ENCODE measurements at places on chromosomes 2 and 18. TPM values are rescaled to one million over a fixed set of nuclear protein-coding genes. Genes with fewer than 3 reads are reported as not detected.

The SRD5A2 gene
- not detected for total RNA-seq

The NEU2 gene
- total RNA-seq: not detected

DNA sequence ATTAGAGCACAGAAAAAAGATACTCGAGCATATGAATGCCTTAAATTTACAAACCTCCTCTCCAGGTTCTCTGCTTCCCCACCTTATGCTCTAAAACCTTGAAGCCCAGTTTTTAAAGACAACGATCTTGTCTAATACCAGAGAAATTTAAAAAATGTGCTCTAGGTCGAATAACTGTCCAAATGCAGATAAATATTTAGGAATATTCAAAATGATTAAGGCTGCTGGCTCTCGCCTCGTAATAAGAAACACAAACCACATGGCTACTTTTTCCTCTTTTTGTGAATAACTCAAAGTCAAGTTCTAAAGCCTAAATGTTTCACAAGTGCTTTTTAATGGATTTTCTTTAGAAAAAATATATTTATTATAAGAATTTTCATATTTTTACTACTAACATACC, 101.3 kb downstream of the SATB2 start:
- H3K36me3 ChIP-seq: no peaks in the 10 kb centered on the region
- no peaks in the 10 kb centered on the region for H3K4me1 ChIP-seq
- H3K27ac ChIP-seq: no peak overlapping the region
- no peaks in the 10 kb centered on the region for H3K27me3 ChIP-seq
- H3K4me3 ChIP-seq: no peak overlapping the region

The PARD3B gene
- 4.0 TPM for total RNA-seq

The KIF1A gene
- total RNA-seq: 0.24 TPM

The INSIG2 gene
- 8.5 TPM for total RNA-seq

DNA sequence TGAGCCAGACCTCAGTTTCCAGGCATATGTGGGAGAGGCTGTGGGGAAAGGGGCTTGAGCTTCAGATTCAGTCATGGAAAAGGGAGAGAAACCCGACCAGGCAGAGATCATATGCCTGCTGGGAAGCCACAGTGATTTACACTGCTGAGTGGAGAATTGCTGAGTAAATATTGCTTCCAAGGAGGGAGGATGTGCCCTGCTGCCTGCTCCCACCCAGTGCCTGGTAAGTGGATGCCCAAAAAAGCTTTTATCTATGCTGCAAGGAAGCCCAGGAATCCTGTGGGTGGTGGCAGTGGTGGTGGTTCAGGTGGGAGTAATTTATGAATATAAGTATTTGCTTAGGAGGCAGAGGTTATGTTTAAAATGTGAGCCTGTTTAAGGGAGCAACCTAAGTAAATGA, 39.5 kb downstream of the INO80C start:
- no peak overlapping the region for H3K4me3 ChIP-seq
- H3K27ac ChIP-seq: no peak overlapping the region
- no peaks in the 10 kb centered on the region for H3K27me3 ChIP-seq
- no peaks in the 10 kb centered on the region for H3K36me3 ChIP-seq
- H3K4me1 ChIP-seq: no peaks in the 10 kb centered on the region

GRCh38 chr2:102473631-102474030, 605 bp downstream of the SLC9A4 start:
- no peaks in the 10 kb centered on the region for H3K4me1 ChIP-seq
- H3K27me3 ChIP-seq: no peaks in the 10 kb centered on the region
- H3K4me3 ChIP-seq: no peak overlapping the region
- no peak for DNase-seq
- H3K36me3 ChIP-seq: no peaks in the 10 kb centered on the region
- H3K27ac ChIP-seq: no peak overlapping the region

The C2orf72 gene
- not detected for total RNA-seq

- no peaks in the 10 kb centered on the region for H3K27me3 ChIP-seq
- H3K4me3 ChIP-seq: no peak overlapping the region
Observed at GRCh38 chr2:128637481-128638155, 318.9 kb upstream of the HS6ST1 start.

DNA sequence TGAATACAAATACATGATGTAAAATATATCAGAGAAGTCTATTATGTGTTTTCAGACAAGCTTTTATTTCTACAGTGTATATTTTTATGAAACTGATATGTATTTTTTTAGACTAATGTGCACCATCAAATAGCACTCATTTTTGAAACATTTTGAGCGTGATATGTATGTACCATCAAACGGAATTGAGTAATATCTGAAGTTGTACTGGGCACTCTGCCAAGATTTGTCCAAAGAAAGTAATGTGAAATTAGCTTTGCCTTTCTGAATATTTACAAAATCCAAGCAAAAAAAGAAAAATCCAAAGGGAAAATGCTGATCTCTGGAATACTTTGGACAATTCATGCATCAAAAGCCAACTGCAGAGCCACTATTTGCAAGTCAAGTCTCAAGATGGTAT, 972.0 kb downstream of the DPP10 start:
- H3K36me3 ChIP-seq: no peaks in the 10 kb centered on the region
- no peak overlapping the region for H3K27ac ChIP-seq
- DNase-seq: no peak
- H3K27me3 ChIP-seq: no peaks in the 10 kb centered on the region
- no peaks in the 10 kb centered on the region for H3K4me1 ChIP-seq

DNA sequence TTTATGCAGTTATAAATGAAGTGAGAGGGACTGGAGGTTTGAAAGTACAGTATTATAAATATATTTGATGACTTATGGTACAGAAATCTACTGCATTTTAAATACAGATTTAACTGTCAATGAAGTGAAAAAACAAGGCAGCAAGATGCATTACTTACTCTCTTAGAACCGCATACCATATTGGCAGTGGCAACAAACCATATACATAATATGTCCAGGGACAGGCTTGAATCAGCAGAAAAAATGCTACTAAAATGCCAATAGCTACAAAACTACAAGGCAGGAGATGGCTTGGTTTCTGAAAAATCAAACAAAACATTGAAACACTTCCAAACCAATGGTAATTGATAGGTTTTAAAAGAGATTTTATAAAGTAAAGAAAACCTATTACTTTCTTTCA, 77.2 kb downstream of the PIGN start:
- no peaks in the 10 kb centered on the region for H3K27me3 ChIP-seq
- no peak for DNase-seq
- H3K4me1 ChIP-seq: no peaks in the 10 kb centered on the region
- H3K4me3 ChIP-seq: no peak overlapping the region
- H3K36me3 ChIP-seq: no peaks in the 10 kb centered on the region
